ENCODE measurements at places on chromosomes 2 and 18. TPM values are rescaled to one million over a fixed set of nuclear protein-coding genes. Genes with fewer than 3 reads are reported as not detected.

Gene CROCC2
- not detected for total RNA-seq

Gene MALL
- 0.31 TPM for total RNA-seq

Gene AFF3
- total RNA-seq, result 1.7 TPM

Gene PTPN2
- 76.7 TPM for total RNA-seq

Gene SFTPB
- not detected for total RNA-seq

Gene MC5R
- not detected for total RNA-seq

Gene MOCOS
- total RNA-seq, result 0.17 TPM

Gene ALLC
- total RNA-seq, result not detected

Gene FBXO48
- 1.4 TPM for total RNA-seq

Gene UGT1A5
- not detected for total RNA-seq

Gene TMEM37
- total RNA-seq, result not detected

Gene CNRIP1
- total RNA-seq, result not detected

Gene FSHR
- not detected for total RNA-seq

Gene ACADL
- not detected for total RNA-seq

Gene UGT1A4
- not detected for total RNA-seq

Gene MEX3C
- 68.0 TPM for total RNA-seq

Gene PSMA8
- total RNA-seq, result 0.44 TPM

Gene WNT10A
- total RNA-seq, result 0.18 TPM

Gene MAL
- total RNA-seq, result 264 TPM

Gene PSTPIP2
- total RNA-seq, result 23.6 TPM

Gene MPHOSPH10
- 68.8 TPM for total RNA-seq

Gene ST6GAL2
- total RNA-seq, result not detected

Gene CFC1
- total RNA-seq, result not detected

Gene FHOD3
- total RNA-seq, result not detected

Gene TBR1
- total RNA-seq, result 0.05 TPM
